Fibroblast of skin of left biceps (primary cell): ENCODE measurements at places on chromosomes 12 and 14.

DNA sequence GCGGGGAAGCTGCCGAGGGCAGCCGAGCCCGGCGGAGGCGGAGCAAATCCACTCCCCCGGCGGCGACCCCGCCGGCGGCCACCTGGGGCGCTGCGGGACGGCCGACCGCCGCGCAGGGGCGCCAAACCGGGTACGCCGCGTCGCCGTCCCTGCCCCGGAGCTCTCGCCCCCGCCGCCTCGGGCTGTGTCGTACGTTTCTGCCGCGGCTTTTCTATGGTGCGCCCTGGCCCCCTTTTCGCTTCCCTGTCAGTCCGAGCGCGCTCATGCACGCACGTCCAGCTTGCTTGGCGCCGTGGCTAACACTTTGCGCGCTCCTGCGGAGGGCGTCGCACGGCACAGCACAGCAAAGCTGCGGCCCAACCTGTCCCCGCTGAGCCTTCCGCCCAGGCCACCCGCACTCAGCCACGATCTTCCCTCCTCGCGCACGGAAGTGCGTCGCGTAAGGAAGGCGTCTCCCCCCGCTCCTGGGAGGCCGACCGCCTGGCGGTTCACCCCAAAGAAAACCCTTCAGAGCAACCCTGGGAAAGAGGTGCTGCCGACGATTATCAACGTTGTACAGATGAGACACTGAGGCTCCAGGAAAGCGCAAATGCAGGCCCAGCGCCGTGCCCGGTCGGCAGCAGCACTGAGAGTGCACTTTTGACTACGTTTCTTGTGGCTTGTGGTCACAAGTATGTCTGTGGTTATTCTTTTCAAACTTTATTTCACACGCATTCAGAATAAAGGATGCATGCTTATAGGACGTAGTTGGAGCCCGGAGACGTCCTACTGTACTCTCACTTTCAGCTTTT lies at the start of gene HECTD1:
HECTD1 (minus strand) TSS at position 39 of the 791 bp plus-strand sequence. CDS start 1,857 bp downstream, outside the sequence.
- DNase-seq, result peak; percentile 68

- no peak for DNase-seq
Observed at GRCh38 chr12:12439636-12440035, 82.8 kb downstream of the BORCS5 start.

- DNase-seq, result no peak
Observed at GRCh38 chr12:121602766-121603165, 21.9 kb upstream of the KDM2B start.

GRCh38 chr14:90871605-90872233 lies 55.5 kb upstream of the TTC7B start:
- no peak for DNase-seq

DNA sequence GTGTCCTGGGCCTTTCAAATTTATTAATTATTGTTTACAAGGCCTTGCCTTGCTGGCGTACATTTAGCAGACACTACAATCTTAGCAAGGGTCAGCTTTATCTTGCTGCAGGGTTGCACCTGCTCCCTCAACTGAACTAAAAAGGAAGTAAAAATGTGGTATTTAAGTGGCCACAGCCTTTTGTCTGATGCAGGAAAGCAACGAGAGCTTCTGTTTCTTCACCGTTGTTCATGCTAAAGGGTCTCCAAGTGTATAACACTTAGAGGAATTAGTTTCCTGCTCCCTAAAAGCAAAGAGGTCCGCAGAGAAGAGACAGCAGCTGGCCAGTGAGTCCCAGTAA lies 62.8 kb upstream of the EGLN3 start:
- no peak for DNase-seq

- DNase-seq, result no peak
Observed at GRCh38 chr14:77124345-77125280, 17.0 kb downstream of the ZDHHC22 start.

GRCh38 chr14:101851183-101851582 lies 89.7 kb downstream of the PPP2R5C start:
- no peak for DNase-seq

DNA sequence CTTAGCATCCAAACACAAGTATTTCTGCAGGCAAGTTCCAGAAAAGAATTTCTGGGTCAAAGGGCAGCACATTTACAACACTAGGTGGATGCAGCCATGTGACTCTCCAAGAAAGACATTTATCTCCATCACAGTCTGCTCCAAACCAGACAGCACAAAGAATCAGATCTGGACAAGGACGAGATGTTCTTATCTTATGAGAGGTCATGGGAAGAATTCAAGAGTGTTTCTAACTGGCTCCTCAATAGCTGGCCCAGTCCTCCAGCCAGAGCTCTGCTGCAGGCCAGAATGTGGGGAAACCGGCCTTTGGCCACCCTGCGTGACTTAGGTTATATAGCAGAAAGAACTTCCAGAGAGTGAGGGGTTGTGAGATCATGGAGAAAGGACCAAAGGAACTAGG lies 17.4 kb downstream of the TMEM119 start:
- no peak for DNase-seq

- no peak for DNase-seq
Observed at GRCh38 chr12:111024205-111024801, 103.9 kb upstream of the MYL2 start.

- DNase-seq, result peak; percentile 5
Observed at GRCh38 chr14:91332986-91333649, 84.5 kb downstream of the CCDC88C start.

DNA sequence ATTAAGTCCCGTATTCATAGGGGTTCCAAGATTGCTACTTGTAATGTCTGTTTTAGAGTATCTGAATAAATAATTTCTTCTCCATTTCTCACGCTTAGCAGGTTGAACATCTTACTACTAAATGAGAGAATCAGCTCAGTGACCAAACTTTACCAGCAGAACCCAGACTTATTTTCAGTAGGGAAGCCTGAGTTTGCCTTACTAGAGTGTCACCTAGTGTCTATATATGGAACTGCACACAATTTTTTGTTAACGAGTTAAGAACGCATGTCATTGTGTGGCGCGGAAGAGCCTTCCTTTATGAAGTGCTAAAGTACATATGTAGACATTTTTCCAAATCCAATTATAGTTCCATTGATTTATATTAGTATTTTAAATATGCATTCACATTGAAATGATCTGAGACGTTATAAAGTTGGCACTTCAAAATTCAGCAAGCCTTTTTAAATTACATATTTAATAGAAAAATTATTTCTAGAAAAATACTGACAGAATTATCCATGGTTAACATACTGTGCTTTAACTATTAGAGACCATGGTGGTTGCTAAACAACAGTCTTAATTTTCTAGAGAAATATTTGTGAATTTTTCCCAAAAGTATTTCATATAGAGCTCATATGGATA lies 88.3 kb downstream of the RPS29 start:
- DNase-seq, result peak; percentile 33

DNA sequence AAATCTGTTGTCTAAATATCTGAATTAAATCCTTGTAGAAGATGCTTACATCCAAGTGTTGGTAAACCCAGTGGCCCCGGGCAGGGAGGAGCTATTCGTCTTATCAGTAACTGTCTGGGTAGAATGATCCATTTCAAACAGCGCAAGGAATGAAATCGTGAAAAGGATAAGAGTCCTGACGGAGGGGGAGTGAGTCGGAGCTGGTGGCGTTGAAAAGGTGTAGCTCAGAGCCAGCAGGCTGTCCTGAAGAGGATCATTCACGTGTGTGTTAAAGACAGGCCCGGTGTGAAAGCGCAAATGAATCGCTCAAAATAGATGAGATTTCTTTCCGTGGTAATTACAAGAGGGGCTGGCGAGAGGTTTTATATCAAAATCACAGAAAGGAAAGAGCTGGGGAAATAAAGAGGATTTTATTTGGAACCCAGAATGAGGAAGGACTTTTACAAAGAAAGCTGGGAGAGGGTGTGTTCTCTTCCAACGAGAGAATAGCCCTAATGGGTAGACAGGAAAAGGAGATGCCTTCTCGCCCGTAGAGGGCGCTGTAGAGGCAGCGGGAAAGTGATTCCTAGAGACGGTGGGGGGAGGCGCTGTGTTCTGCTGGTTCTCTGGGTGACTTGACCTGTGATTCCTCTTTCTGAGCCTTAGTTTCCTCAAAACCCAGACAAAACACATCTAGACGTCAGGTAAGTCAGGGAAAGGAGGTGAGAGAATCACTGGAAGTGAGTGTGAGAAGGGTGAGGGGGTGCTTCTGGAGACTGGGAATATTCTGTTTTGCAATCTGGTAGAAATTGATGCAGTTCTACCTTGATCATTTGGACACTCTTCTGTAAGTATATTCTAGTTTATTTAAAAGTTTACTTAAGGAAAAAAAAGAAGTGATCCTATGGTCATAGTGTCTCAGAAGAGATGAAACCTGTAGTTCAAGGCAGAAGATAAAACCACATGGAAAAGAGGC lies 39.3 kb downstream of the SRRM4 start:
- DNase-seq, result no peak

GRCh38 chr12:28446031-28446430 lies 255.8 kb downstream of the CCDC91 start:
- DNase-seq, result no peak

GRCh38 chr14:23641915-23642588 lies 5.9 kb downstream of the DHRS2 start:
- no peak for DNase-seq

DNA sequence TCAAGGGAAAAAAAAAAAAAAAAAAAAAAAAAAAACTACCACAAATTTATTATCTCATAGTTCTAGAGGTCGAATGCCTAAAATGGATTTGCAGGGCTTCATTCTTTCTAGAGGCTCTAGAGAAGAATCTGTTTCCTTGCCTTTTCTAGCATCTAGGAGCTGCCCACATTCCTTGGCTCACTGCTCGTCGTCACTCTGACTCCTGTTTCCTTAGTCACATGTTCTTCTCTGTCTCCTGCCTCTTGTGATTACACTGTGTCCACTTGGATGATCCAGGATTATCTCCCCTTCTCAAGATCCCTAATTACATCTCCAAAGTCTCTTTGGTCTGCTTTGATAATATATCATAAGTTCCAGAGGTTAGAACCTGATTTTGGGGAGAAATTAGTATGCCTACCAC lies 88.7 kb downstream of the HECTD1 start:
- DNase-seq, result no peak
